CD4-positive, alpha-beta T cell treated with Interleukin-12 subunit alpha and Interleukin-12 subunit beta, for 1 hour (primary cell): ENCODE measurements at places on chromosomes 1 and 21.

DNA sequence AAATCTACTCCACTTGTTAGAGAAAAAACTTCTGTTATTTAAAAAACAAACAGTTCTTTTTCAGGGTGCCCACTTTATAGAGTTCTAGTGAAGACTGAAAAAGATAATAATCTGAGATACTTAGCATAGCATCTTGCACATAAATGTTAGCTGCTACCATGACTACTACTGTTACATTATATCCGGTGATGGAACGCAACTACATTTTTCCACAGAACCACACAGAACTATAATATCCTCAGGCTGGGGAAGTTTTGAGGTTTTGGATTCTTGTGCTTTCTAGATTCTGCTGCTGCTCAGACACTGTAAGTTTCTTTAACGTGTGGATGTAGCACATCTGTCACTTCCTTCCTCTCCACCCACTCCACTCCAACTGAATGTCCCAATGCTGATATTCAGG, 110.3 kb downstream of the PTPN14 start:
- no peak for DNase-seq

DNA sequence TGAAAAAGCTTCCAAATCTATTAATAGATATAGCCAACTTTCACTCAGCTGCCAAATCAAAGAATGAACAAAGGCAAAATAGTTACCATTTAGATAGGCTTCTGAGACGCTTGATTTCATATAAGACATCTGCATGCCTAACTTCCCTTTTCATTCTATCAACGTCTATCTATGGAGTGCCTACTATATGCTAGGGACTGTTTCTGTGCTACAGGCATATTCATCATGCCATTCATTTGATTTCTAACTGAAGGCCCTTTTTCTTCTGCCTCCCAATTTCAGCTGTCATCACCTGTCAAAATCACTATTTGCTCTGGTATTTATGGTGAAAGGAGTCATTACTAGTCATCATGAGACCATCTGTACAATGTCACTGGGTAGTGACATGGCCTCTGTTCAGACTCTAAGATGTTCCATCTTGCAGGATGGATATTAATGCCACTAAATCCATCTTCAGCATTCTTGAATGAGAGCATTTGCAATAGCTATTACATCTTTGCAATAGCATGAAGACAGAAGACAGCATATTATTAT, 4.3 kb upstream of the KRTAP13-1 start:
- no peak for DNase-seq

GRCh38 chr1:161285521-161285920, 24.2 kb downstream of the MPZ start:
- DNase-seq = no peak

- DNase-seq = peak; percentile 38
These were observed 11.5 kb upstream of the CFAP45 start for GRCh38 chr1:159911326-159912070.

GRCh38 chr1:232517204-232517603, 112.7 kb downstream of the SIPA1L2 start:
- no peak for DNase-seq

- DNase-seq = no peak
These were observed 28.1 kb downstream of the DNASE2B start for GRCh38 chr1:84426376-84426775.

DNA sequence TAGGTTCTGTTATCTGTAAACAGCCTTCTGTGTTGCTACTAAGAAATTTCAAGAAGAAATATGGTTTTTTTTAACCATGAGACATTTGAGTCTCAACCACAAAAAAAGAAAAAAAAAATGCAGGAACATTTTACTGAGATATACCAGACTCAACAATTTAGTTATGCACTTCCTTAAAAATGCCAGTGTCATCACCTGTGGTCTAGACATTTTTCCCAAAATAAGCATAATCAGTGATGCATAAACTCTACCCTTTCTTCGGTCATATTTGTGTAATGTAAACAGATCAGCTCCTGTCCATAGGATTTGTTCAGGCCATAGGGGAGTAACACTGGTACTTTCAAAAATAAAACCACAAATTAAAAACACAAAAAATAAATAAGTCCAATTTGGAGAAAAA, 122.6 kb upstream of the TNFSF4 start:
- DNase-seq = no peak

DNA sequence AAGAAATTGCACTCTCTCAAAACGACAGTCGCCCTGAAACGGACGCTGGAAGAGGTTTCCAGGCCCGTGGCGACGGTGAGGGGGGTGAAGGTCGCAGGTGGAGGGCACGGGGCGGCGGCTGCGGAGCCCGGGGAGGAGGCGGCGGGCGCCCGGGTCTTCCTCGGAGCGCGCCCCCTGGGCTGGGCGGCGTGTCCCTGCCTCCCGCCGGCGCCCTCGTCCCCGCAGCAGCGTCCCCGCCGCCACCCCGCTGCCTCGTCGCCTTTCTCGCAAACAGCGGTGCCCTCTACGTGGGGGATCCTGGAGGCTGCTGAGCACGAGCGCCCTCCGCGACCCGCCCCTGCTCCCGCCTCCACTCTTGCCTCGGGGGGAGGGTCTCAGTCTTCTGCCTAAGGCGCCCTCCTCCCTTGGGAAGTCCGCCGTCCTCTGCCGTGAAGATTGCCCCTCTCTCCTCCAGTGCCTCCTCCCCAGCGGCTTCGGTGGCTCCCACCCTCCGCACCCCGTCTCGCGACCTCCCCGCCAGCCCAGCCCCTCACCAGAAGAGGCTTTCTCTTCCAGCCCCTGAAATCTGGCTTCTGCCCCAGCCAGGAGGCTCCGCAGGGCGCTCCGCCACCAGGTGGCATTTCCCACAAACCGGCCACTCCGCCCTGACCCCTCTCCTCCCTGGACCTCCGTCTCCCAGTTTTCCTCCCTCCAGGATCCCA, 227.4 kb downstream of the SDCCAG8 start:
- DNase-seq = no peak

DNA sequence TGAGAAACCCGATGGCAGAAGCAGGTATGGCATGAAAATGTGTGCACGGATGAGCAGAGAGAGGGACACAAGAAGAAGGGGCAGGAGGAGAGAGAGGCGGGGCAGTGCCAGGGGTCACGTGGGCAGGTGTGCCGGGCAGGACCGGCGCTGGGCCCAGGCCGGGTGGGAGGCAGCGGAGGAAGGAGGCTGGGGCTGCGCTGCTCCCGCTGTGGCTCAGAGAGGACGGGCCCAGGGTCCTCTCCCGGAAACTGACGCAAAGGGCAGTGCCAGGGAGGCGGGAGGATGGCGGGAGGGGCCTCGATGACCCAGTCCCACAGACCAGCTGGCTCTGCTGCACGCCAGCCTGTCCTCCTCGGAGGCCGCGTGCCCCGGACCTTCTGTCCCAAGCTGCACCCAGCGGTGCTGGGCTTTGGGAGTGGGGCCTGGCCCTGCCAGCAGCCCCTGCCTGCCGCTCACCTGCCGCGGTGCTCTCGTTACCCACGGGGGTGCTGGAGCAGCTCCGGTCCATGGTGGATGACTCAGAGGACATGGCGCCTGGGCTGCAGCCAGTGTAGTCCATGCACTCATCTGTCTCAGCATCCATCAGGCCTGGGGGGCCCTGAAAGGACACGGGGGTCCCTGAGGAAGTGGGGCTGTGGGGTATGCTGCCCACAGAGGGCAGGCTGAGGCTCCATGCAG, 153.9 kb downstream of the CASZ1 start:
- DNase-seq = no peak

- no peak for DNase-seq
These were observed 114.5 kb downstream of the DPYD start for GRCh38 chr1:97806326-97806725.

DNA sequence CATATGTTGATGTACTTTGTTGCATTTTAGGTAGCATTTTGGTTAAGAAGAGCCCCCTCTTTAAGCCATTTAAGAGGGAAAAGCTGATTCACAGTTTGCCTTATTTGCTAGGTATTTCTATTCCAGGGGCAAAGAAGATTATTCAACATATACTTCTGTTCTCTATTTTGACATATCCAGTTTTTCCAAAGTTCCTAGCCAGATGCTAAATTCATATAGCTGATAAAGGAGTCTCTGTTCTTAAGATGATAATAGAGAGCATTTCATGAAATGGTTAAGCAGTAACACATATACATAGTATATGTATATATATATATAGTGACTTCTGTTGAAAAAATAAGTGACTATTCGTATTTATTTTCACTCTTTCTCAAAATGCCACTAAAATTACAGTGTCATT, 15.5 kb upstream of the CD55 start:
- no peak for DNase-seq

- DNase-seq = no peak
These were observed 15.6 kb upstream of the RUNX3 start for GRCh38 chr1:24945354-24946326.

- DNase-seq = no peak
These were observed 49.4 kb downstream of the H3-3A start for GRCh38 chr1:226111883-226112261.

DNA sequence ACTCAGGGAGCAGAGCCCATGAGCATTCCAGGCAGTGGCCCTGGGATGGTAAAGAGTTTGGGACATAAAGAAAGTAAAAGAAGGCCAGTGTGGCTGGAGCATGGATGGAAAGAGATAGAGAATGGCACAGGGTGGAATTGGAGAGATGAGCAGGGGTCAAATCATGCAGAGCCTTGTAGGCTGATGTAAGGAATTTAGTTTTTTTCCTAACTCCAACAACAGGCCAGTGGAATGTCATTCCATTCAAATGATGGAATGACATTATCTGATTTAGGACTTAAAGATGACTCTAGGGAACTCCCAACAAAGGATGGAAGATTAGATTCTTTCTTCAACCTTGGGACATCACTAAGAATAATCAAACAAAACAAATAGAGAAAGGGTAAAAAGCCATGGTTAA, 12.8 kb upstream of the S100A2 start:
- no peak for DNase-seq

GRCh38 chr1:20726932-20727745, 5.4 kb downstream of the SH2D5 start:
- DNase-seq = no peak

DNA sequence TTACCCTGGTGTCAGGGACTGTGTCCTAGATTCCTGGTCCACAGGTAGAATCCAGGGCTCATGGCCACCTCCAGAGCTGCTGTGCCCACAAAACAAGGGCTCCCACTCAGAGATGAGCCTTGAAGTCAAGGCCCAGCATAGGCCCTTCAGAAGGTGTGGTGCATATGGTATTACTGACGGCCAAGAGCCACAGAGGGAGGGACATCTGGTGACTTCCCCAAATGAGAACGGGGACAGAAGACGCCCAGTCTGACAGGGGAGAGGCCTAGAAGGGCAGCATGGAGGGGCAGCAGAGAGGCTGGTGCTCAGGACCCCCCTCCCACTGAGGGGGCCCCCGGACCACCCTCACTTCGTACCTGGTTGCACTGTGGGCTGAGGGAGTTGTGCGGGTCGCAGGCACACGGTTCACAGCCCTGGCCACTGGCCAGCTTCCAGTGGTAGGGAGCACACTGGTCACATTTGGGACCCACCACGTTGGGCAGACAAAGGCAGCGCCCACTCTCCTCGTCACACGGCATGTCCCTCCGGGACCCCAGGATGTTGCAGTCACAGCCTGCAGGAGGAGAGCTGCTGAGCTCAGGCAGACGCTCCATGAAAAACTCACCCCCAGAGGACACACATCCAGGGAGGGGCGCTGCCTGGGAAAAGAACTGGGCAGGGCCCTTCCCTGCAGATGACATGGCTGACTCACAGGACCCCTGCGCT, 25.0 kb downstream of the LAMB3 start:
- no peak for DNase-seq

DNA sequence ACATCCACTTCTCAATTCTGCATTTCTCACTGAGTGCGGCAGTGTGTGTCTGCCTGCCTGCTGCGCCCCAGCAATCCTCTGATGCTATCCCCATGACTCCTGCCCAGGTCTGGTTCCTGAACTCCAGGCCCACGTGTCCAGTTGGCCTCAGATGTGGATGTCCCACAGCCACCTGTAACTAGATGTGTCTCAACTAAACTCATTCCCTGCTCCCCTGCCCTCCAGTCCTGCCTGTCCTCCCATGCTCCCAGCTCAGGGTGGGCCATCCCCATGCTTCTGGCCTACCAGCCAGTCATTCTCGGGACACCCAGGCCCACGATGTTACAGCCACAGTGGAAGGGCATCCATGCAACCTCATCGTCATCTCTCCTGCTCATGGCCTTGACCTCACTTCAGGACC, 76.8 kb downstream of the STUM start:
- DNase-seq = no peak

DNA sequence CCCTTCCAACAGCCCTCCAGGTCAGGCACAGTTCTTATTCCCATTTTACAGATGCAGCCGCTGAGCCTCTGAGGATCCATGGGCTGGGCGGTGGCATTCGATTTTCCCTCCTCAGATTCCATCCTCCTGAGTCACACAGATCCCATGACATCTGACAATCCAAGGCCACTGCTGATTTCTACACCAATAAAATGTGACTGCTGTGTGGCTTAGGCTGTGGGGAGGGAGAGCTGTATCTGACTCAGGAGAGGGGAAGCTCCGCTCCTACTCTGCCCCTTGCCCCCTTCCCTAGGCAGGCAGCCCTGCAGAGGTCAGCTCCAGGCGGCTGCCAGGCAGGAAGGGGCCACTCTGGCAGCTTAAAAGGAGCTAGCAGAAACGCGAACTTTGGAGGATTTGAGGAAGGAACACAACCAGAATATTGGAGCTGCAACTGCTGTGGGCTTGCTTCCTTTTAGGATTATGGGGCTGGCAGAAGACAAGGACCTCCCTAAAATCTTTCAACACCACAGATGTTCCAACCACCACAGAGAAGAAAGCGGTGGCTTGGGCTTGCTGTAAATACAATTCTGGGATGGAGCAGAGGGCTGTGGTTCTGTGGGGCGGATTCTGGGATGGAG, 50.0 kb downstream of the MRPL37 start:
- no peak for DNase-seq

GRCh38 chr1:109805486-109806165, 41.9 kb upstream of the EPS8L3 start:
- DNase-seq = no peak

GRCh38 chr1:55931081-55931940, 648.1 kb downstream of the PLPP3 start:
- DNase-seq = no peak

- no peak for DNase-seq
These were observed 1.2 kb downstream of the LRP8 start for GRCh38 chr1:53326598-53327181.

- no peak for DNase-seq
These were observed 133.2 kb downstream of the GALNT2 start for GRCh38 chr1:230200276-230200675.

GRCh38 chr21:37153196-37153934, 80.3 kb downstream of the TTC3 start:
- DNase-seq = no peak
